ENCODE measurements at places on chromosomes 1 and 21.

- peak; percentile 17 for DNase-seq
Measured at GRCh38 chr1:218671573-218671972, 326.4 kb downstream of the TGFB2 start.

DNA sequence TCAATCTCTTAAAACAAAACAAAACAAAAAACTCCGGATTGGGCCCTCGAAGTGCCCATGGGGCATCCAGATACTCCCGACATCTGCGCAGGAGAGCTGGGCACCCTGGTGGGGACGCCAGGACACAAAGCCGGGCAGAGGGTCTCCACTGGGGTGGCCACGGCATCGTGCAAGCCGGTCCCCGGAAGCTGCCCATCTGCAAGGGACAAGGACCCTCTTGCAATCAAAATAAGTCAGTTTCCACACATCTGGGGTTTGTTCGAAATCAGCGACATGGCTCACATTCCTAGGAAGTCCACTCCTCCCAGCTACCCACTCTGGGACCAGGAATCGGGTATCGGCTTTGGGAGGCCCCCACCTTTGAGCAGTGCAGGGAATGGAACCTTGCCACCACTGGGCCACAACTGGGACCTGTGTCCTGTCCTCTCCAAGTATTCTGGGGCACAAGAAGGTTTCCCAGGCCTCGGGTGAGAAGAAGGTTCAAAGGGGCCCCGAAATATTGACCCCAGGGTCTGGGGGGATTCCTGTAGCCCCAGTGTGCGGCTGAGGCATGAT lies 4.6 kb upstream of the PRDM16 start:
- DNase-seq: no peak

- DNase-seq: no peak
Measured at GRCh38 chr1:235998812-235999211, 66.1 kb downstream of the NID1 start.

GRCh38 chr1:233721004-233721595 lies 107.2 kb downstream of the KCNK1 start:
- no peak for DNase-seq

DNA sequence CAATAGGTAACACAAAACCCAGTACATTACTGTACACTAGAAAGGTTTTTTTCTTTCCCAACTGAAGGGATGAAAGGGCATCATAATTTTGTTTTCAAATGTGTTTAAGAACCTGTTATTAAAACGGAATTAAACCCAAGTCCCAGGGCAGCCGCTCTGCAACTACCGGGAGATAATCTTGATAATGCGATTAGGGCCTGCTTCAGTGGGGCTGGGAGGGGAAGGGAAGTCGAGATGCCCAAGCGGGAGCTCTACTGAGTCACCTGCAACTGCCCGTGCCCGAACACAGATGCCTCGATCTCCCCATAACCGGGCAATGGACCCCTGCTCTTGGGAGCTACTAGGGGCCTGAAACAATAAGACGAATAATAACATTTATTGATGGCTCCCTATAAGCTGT lies 61.4 kb downstream of the KAZN start:
- DNase-seq: peak; percentile 21

GRCh38 chr1:31669433-31669785 lies 24.7 kb upstream of the PEF1 start:
- DNase-seq: peak; percentile 44

DNA sequence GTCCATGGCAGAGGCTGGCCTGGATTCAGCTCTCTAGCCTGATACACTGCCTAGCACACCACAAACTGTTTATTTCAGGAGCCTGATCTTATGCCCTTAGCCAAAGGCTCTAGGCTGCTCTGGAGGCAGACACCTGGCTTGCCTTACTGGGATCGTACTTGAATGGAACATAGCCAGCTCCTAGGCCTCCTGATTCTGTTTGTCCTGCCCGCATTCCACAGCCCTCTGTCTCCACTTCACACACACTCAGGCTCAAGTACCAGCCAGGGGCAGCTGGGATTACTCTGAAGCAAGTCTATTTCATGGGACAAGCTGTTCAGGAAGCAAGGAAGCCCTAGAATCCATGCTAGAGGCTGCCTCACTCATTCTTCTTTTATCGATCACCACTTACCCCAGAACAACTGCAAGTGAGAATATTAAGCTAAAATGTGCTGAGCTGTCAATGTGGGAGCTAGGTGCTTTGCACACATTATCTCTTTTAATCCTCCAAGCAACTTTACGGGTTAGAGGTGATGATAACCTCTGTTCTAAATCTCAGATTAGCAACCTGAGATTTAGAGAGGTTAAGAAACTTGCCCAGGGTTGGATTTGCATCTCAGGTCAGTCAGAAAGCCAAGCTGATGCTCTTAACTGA lies 31.1 kb upstream of the CYP4B1 start:
- DNase-seq: no peak

DNA sequence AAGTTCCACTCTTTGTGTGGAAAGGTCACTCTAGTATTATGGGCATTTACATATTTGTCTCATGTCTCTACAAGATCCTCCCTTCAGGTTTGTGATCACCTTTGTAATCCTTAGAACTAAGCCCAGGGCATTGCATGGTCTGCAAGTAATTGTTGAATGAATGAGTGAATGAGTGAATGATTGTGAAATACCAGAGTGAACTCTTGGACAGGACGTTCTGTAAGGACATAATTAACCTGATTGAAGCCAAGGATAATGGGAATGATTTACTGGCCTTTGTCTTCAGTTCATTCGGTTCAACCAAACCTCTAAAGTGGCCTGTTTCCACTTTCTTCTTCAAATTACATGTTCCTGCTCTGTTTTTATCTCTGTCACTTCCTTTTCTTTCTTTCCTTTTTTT lies 83.0 kb upstream of the TSPAN2 start:
- no peak for DNase-seq

DNA sequence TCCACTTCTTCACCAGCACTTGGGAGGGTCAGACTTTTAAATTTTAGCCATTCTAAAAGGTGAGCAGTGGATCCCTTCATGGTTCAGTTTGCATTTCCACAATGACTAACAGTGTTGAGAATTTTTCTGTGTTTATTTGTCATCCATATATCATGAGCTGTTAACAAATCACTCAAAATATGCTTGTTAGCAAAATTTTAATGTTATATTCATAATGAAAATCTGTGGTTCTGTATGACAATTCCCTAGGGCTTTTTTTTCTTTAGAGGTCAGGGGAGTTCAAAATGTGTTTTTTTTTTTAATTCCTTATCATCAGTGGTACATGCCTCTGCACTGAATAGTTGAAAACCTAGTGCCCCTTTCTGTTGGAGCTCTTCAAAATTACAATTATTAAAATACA lies 682.2 kb upstream of the ADGRL2 start:
- no peak for DNase-seq

DNA sequence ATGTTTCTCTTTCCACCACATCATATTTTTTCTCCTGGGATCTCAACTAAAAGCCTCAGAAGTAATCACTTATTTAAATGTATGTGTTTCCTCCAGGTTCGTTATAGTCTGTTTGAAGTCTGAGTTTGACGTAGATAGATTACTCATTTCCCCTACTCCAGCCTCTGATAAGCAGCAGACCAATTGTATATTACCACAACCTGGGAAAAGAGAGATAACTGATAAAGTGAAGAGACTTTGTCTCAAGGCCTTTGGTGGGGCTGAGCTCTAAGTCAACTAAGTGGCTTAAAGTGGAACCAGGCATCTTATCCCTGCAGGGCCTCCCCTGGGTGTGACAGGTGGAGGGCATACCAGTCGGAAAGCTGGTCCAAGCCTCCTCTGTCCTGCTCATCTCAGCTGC lies 34.9 kb upstream of the CACNA1E start:
- DNase-seq: no peak

DNA sequence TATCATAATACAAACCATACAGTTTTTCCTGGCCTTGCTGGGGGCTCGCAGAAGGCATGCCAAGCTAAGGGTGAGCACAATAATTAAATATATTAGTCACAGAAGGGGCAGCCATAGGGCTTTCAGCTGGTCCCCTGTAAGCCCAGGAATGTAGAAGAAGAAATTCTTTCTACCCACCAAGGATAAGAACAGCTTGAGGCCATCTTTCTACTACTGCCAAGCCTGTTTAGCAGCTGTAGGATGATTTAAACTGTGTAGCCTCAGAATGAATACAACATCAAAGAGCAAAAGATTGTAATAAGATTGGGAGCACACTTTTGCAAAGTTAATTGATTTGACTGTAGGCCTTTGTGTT lies 171.5 kb downstream of the LRRC7 start:
- no peak for DNase-seq

DNA sequence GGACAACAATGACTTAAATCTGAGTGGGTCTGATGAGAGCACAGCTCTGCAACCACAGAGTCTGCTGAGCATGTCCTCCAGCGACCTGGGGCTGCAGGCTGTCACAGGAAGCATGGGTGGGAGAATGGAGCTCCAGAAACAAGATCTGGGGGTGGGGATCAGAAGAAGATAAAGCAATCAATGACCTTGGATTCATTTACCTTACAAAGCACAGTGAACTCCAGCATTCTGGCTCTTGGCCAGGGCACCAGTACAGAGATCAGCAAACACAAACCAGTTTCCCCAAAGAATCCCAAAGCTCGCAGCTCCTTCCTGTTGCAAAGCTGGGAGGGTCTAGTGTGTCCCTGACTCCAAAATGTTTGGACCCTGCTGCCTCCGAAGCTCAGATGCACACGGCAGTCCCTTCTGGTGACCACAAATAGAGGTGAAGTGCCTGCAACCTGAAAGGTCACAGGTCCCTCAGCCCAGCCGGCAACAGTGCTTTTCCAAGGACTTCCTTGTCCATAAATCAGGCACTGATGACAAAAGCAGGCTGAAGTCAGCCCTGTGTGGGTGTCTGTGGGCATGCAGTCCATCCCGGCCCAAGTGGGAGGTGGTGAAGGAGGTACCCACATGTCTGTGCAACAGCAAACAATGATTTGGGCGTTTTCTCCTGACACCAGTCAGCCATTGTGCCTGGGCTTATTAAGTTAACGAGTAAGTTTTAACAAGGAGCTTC lies 76.1 kb downstream of the SH3BGR start:
- no peak for DNase-seq

GRCh38 chr1:80171631-80172030 lies 1165.1 kb upstream of the ADGRL4 start:
- DNase-seq: no peak

Measured in SK-N-DZ (cell line).